Activated T-helper 2 cell treated with anti-CD3 and anti-CD28 coated beads, Interferon-gamma antibody, Interleukin-2, Interleukin-4, amounts not matched to agents 10 μg/mL and 5 μg/mL and 100 μg/mL, durations not matched to agents 14 hours and 24 hours and 36 hours (primary cell): ENCODE measurements at places on chromosomes 16 and 17.

- no peak for DNase-seq
These were observed 66.1 kb downstream of the CPPED1 start for GRCh38 chr16:12737563-12737962.

- no peak for DNase-seq
These were observed 273.2 kb downstream of the CDH8 start for GRCh38 chr16:61763013-61763412.

DNA sequence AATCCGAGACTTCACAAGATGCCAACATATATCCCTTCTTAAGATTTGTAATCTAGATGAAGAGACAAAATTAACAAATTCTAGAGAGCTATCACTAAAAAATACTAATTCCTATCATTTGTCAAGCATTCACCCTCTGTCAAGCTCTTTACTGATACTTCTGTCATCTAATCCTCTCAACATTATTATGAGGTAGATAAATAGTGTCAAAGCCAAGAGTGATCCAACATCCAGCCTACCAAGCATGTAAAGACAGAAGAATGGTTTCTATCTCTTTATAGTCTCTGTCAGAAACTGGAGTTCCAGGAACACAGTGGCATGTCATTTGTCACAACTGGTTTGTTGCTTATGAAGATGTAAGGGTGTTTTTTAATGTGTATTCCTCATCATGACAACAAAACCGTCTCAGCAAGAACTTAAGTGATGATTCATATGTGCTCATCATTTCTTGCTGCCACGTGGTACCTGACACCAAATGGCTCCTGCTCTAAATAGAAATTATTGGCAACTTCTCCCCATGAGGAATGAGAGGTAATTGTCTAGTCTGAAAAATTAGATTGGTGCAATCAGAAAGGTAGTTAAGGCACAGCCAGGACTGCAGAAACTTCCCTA lies 196.8 kb downstream of the TOX3 start:
- DNase-seq, result no peak

DNA sequence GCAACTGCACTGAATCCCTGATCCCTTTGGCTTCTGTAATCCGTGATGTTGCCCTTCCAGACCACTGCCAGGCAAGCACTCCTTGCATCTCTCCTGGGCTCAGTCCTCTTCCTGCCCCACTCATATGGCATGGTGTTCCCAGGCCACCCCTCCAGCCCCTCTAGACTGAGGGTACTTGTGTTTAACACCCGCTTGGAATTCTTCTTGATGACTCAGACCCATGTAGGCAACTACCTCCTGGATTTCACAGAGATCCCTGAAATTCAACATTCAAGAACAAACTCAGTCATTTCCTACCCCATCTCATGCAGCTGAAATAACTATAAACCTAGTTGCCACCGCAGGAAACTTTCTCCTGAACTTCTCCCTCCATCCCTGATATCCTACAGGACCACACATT lies 541.9 kb upstream of the CDH11 start:
- no peak for DNase-seq

GRCh38 chr16:11651796-11652195 lies 16.5 kb upstream of the SNN start:
- no peak for DNase-seq

GRCh38 chr16:89599451-89599858 lies 14.0 kb upstream of the DPEP1 start:
- no peak for DNase-seq

GRCh38 chr17:40167685-40168261 lies 9.5 kb upstream of the RAPGEFL1 start:
- no peak for DNase-seq

DNA sequence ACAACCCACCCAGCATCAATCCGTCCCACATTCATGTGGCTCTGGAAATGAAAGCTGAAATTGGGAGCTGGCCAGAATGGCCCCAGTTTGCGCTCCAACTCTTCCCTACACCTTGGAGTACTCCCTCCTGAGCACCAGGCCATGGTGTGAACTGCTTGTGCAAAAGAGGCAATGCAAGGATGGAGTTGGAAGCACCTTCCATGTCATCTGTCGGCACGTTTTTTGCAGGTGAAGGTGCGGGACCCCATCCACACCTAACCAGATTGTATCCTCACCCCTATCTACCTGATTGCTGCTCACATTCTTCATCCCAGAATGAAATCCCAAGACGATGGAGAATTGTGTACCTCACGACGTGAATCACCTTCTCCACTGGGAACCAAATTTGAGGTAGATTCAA lies 136.6 kb upstream of the WSB1 start:
- no peak for DNase-seq

- DNase-seq, result no peak
These were observed 73.8 kb downstream of the SLC5A11 start for GRCh38 chr16:24919536-24919935.

DNA sequence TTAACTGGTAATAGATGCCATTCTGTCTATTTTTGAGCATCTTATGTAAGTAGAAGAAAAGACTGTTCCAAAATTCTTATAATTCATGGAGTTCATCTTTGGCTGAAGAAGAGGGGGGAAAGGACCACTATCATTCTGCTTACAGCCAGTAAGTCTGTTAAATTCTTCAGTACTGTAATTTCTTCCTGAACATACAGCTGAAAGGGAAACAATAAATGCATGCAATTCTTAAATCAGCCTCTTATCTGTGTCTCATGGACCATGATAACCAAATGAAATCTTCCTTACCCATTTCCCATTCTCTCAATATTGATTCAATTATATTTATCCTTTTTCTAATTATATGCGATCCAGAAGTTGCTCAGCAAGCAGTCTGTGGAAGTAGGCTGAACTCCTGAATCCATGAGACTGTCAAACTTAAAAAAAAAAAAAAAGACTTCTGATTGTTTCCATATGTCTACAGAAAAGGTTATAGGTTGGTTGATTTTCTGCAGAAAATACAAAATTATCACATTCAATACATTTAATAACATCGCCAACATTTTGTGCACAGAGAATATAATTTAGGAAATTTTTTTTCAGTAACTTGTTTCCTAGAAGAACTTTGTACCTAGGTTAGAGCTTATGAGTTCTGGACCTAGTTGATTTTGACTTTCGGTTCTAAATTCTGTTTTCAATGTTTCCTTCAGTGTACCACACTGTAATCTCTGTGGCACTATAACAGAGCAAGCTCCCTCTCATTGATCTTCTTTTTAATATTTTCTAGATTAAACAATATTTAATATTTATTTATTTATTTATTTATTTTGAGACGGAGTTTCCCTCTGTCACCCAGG lies 1.2 kb upstream of the ABCA9 start:
- no peak for DNase-seq

DNA sequence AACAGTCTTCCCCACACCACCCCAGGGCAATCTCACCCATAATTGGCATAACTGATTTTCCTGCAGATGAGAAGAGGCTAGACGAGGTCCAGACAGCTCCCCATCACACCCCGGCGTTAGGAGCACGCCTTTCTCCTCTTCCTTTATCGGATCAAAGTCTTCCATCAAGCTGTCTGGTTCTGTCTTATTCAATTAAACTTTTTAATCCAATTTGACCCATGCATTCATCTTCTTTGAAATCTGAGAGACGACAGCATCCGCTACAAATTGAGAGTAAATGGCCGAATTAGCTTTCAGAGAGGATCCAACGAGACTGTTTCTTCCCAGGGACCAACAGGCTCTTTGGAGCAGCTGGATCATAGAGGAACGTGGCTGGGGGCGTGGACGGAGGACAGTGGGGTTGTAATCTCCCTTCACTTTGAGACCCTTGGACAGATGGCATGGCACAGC lies 44.4 kb upstream of the GPRC5B start:
- no peak for DNase-seq

DNA sequence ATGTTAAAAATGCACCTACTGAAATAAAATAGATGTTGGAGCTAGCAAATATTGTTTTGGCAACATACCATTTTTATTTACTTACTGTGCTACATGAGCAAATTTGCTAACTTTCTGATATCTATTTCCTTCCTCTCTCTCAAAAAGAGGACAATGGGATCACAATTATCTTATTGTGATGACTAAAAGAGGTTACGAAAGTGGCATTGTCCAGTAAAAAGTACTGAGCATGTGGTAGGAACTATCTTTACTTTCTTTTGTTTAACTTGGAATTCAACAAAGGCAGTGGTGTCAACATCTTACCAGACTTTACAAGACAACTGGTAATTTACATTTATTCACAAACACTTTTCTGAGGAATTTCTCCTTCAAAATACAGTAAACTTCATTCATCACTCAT lies 1542.6 kb upstream of the CDH8 start:
- DNase-seq, result no peak

GRCh38 chr16:47581114-47581513 lies 120.0 kb downstream of the PHKB start:
- DNase-seq, result no peak

DNA sequence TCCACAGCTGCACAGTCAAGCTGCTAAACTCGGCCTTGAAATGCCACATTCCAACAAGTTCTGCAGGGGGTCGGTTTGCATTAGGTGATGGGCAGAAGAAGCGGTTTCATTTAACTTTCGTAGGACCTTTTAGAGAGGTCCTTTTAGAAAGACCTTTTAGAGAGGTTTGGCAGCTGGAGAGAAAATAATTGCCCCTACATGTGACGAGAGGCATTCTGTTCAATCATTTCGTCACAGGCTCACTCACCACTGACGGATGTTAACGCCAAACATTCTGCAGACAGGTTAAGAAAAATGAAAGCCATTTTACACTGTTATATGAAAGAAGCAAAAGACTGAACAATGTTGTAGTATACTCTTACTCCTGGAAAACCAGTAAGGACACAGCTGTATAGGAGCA lies 76.5 kb upstream of the ZNF423 start:
- DNase-seq, result no peak

DNA sequence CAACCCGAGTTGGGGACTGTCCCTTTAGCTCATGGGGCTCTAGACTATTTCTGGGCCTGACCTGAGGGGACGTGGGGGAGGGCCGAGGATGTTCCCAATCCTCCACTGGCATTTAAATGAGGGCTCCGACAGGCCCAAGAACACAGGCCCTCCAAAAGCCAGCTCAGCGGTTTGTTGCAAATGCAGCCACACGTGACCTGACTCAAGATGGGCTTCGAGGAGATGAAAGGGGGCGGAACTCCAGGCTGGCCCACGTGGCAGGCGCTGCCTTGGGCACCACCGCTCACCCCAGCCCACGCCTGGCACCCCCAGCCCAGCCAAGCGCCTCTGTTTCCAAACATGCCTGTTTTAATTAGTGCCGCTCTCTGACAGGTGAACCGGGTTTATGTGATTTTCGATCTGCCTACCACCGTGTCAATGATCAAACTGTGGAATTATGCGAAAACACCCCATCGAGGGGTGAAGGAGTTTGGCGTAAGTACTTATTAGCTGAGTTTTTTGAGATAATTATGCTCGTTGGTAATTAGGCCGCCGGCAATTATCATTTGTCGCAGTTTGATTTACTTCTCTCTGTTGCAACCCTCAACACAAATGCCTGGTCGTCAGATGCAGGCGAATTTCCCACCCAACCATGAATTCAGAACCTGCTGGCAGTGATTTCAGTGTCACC lies 226.7 kb downstream of the KATNIP start:
- DNase-seq, result no peak

DNA sequence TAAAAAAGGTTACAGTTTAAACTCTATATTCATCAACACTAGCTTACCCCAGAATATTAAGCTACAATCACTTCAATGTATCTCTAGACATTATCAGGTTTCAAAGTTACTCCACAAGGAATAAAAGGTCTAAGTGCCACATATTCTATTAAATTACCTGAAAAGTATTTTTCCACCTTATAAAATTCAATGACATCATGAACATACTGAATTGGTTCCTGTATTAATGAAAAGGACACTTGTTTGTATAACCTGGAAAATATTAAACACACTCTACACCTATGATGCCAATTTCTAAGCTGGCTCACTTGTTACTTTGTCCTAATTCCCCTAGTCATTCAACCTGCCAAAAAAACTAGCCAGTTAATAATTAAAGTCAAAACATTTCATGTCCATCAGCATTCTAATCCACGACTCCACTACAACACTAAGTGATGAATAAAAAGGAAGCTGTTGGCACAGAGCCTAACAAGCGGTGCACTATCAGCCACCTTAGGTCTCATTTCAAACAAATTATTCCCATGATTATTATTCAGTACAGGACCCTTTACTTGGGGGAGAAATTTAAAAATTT lies 12.2 kb downstream of the MED13 start:
- no peak for DNase-seq

- no peak for DNase-seq
These were observed 104.4 kb upstream of the AMZ2 start for GRCh38 chr17:68143425-68143824.
